ENCODE measurements at places on chromosomes 16 and 17.
A peak's percentile ranks its signal among the peaks of the same experiment; 100 is the strongest.

- DNase-seq = no peak
These were observed 11.2 kb upstream of the ORAI3 start for GRCh38 chr16:30937692-30938091.

GRCh38 chr16:56965149-56966092, 3.7 kb downstream of the CETP start:
- no peak for DNase-seq

DNA sequence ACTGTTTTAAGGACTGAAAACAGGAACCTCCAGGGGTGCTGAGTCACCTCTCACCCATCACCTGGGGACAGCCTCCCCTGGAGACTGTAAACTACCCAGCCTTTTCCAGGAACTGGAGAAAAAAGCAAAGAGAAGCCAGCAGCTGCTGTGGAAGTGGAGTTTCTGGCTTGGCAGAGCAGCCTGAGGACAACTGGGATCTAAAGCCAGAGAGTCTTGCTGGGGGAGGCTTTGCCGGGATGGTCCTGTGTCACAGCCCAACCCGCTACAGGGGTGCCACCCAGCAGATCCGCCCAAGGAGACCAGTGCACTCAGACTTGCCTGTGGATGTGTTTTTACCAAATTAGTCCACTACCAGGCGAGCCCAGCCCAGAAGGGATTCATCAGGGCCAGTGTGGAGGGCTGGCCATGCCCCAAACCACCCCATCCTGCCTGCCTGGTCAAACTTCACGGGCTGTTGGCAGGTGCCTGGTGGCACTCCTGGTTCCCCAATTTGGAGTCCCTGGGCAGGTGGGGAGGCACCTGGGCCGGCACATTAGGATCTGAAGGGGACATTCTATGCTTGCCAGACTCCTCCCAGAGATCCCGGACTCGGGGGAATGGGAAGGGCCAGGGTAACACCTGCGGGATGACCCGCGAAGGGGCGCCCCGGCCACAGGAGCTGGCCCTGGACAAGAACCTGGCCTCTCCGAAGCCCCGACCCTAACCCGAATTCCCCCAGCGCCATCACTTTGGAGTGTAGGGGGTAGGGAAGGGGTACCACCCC, 771 bp downstream of the MSRB1 start:
- DNase-seq = no peak

DNA sequence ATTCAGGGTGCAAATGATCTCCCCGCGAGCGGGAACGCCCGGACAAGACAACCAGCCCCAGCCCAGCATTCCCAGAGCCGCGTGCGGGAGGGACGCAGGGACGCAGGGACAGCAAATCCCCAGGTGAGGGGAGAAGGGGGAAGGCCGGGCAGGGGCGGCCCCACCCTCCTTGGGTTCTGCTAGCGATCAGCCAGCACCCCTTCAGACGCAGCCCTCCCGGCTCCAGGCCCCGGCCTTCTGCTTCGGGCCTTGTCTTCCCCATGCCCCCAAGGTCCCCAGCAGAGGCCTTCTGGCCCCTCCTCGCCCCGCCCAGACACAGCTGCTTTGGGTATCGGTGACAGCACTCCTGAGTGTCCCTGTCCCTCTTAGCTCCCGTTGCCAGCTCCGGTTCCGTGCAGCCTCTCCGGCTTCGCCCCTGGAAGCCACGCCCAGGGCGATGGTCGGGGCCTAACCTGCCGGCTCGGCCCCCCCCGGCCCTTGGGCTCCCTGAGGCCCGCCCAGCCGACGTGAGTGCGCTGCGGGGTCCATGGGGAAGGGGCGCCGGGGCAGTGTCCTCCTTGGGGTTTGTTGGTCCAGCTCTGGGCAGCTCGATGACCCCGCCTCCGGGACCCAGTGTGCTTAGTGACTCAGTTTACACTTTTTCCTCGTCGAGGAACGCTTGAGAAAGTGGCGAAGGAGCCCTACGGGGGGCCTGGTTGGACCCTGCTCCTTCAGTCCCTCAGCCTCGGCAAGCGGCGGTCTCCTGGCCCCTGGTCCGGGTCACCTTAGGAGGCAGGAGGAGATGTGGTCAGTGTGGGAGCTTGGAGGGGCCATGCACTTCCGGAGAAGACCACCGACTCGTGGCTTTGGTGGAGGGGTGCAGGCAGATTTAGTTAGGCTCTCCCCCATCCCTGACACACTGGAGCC, 50.5 kb upstream of the AMZ2 start:
- DNase-seq = peak; percentile 31

- DNase-seq = peak; percentile 25
These were observed 200.6 kb downstream of the XYLT1 start for GRCh38 chr16:17270111-17270510.

DNA sequence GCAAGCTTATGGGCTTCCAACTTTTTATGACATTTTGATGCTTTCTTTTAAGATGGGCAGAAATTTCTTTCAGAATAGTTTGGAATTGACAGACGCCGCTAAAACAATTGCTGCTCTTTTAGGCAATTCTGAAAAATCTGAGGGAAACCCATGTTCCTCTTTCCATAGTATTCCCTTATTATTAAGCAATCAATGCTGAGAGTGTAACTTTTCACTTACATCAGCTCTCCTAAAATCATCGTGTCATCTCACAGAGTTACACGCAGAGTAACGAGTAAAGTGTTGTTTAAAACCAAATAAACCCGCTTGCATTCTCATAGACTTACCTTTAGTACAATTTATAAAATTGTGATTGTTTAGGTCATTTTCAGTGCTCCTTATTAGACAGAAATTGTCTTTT, 150.6 kb downstream of the MAF start:
- DNase-seq = no peak

GRCh38 chr16:10762336-10763016, 18.8 kb downstream of the NUBP1 start:
- DNase-seq = no peak

GRCh38 chr17:15269087-15269779, 4.1 kb upstream of the PMP22 start:
- DNase-seq = no peak

- peak; percentile 47 for DNase-seq
These were observed 257.1 kb downstream of the FTO start for GRCh38 chr16:53960954-53961616.

GRCh38 chr17:59366040-59366757, 34.7 kb downstream of the YPEL2 start:
- DNase-seq = peak; percentile 70

GRCh38 chr16:86227801-86228200, 282.5 kb upstream of the FOXF1 start:
- DNase-seq = no peak

DNA sequence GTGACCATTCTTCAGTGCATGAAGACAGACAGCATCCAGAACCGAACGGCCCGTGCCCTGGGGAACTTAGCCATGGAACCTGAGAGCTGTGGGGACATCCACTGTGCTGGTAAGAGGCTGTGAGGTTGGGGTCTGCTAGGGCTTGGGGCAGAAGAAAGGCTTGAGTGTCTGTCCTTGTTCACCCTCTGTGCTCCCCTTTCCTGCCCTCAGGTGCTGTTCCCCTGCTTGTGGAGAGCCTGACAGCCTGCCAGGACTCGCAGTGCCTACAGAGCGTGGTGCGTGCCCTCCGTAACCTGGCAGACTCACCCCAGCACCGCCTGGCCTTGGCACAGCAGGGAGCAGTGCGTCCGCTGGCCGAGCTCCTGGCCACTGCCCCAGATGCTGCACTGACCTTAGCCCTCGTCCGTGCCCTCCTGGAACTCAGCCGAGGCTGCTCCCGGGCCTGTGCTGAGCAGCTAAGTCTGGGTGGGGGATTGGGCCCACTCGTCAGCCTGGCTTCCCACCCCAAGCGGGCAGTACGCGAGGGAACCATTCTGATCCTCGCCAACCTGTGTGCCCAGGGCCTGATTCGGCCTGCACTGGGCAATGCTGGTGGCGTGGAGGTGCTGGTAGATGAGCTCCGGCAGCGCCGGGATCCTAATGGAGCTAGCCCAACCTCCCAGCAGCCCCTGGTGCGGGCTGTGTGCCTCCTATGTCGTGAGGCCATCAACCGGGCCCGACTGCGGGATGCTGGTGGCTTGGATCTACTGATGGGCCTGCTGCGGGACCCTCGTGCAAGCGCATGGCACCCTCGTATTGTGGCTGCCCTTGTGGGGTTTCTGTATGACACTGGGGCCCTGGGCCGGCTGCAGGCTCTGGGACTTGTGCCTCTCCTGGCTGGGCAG, 2.9 kb downstream of the ARMC5 start:
- no peak for DNase-seq

GRCh38 chr17:75925103-75925502, 15.7 kb downstream of the FBF1 start:
- no peak for DNase-seq

DNA sequence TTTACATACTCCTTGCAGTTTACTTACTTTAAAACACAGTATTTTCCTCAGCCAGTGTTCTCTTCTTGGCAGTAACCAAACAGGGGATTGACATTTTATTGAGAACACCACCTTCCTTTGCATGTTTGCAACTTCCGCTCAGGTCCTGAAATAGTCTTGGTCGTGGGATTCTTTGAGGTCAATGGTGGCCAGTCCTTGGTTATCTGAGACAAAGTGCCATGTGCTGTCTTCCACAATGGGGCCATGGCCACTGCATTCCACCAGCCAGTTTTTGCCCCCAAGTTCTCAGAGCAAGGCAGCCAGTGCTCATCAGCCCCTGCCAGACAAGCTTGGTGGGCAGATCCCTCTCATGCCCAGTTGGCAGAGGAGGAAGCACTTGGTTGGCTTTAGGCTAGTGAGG, 22.9 kb downstream of the CMTM4 start:
- DNase-seq = no peak
